ENCODE measurements at places on chromosomes 5 and 9.
A peak's percentile ranks its signal among the peaks of the same experiment; 100 is the strongest.

DNA sequence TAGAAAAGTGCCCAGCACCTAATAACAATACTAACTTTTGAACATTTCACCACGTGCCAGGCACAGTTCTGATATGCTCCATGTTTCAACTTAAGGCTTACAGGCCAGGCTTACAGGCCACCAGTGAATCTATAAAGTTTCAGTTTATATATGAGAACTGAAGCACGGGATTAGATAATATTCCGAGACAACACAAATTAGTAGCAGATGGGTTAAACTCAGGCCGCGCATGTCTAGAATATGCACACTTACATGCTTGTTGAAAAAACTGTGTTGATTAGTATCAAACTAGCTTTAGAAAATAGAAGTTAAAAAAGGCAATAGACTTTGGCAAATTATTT, 587.9 kb downstream of the MTRR start:
- DNase-seq = no peak

DNA sequence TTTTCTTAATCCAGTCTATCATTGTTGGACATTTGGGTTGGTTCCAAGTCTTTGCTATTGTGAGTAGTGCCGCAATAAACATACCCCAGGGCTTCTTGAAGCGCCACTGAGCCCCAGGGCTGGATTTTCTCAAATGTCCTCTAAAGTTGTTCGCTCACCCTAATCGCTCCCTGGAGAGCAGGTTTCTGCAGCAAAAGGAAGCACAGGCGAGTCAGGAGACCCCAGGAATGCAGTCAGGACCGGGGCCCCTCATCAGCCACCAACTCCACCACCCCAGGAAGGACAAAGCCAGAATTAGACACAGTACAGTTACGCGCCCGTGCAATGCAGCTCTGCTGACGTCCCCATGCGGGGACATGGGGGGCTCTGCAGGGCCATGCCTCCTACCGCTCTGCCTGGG, 15.7 kb upstream of the OBP2B start:
- DNase-seq = no peak

- no peak for DNase-seq
These were observed 592.4 kb downstream of the KIF4B start for GRCh38 chr5:155605920-155606319.

- no peak for DNase-seq
These were observed 37.4 kb downstream of the MEGF9 start for GRCh38 chr9:120676767-120677402.

GRCh38 chr9:15142878-15143534, 164.0 kb downstream of the TTC39B start:
- DNase-seq = peak; percentile 59

- no peak for DNase-seq
These were observed 404.1 kb downstream of the PTPRD start for GRCh38 chr9:10208691-10209069.

DNA sequence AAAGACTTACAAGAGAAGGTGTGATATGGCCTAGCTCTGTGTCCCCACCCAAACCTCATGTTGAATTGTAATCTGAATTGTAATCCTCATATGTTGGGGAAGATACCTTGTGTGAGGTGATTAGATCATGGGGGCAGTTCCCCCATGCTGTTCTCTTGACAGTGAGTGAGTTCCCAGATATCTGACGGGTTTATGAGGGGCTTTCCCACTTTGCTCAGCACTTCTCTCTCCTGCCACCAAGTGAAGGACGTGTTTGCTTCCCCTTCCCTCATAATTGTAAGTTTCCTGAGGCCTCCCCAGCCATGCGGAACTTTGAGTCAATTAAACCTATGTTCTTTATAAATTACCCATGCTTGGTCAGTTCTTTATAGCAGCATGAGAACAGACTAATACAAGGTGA, 49.0 kb downstream of the CDO1 start:
- no peak for DNase-seq

DNA sequence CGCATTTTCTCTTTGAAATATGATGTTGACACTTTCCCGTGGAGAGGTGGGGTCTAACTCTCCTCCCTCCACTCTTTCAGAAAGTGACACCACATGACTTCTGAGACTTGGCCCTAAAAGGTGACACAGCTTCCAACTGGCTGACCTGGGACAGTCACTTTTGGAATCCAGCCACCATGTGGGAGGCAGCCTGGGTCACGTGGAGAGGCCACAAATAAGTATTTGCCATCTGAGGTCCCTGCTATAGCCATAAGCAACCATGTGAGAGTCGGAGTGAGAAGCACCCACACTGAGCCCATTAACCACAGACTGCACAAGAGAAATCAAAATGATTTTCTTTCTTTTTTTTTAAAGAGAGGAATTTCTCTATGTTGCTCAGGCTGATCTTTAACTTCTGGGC, 4.1 kb upstream of the PHYKPL start:
- no peak for DNase-seq

GRCh38 chr5:154743812-154744211, 11.4 kb upstream of the LARP1 start:
- no peak for DNase-seq

DNA sequence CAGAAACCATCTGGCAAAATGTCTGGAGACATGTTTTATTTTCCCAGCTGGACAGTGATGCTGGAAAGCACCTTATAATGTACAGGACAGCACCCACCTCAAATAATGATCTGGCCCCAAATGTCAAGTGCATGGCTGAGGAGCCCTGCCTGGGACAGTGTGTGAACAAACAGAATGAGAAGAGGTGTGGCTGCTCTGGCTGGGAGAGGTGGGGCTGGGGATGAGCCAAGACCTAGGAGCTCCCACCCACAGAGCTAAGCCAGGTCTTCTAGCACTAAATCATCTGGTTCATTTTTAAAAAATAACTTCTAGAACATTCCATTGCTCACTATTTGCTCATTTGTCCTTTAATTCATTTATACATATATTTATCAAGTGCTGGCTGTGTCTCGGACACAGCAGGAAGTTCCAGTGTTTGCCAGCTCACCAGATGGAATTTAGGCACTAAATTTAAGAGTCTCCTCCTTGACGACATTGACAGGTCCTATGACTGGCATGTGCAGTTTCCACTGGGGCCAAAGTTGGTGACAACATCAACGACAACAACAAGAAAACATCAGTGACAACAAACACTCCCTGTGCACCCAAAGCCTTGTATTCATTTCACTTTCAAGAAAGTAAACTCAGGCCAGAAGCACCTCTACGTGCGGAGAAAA, 59.1 kb downstream of the GTF3C4 start:
- no peak for DNase-seq

- DNase-seq = no peak
These were observed 62.8 kb downstream of the SV2C start for GRCh38 chr5:76145945-76146344.

DNA sequence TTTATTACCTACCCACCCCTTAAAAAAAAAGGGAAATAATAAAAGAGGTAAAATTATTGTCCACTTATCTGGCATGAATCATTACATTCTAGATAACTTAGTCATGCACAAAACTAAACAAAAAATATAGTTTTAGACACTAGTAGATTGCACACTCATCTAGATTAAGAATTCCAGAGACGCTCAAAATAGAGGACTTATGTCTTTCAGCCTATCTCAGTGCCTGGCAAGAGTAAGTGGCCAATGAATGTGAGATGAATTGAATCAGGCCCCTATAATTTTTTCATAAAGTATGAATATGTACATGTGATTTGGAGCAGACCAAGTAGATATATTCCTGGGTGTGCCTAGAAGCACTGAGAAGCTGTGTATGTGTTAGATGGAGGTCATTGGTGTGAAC, 2.0 kb upstream of the RXFP3 start:
- peak; percentile 41 for DNase-seq

- peak; percentile 86 for DNase-seq
These were observed at the start of gene NKD2 for GRCh38 chr5:1008451-1009358. TSS of gene NKD2 (plus strand) at chr5:1008802. CDS start at chr5:1009058, 256 bp downstream.

DNA sequence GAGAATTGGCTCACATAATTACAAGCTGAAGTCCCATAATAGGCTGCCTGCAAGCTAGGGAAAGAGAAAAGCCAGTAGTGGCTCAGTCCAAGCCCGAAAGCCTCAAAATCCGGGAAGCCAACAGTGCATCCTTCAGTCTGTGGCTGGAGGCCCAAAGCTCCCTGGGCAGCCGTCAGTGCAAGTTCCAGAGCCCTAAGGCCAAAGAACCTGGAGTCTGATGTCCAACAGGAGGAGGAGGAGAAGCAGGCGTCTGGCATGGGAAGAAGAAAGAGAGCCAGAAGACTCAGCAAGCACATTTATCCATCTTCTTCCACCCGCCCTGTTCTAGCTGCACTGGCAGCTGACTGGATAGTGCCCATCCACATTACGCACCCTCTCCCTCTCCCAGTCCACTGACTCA, 213.4 kb downstream of the GAS1 start:
- DNase-seq = no peak

DNA sequence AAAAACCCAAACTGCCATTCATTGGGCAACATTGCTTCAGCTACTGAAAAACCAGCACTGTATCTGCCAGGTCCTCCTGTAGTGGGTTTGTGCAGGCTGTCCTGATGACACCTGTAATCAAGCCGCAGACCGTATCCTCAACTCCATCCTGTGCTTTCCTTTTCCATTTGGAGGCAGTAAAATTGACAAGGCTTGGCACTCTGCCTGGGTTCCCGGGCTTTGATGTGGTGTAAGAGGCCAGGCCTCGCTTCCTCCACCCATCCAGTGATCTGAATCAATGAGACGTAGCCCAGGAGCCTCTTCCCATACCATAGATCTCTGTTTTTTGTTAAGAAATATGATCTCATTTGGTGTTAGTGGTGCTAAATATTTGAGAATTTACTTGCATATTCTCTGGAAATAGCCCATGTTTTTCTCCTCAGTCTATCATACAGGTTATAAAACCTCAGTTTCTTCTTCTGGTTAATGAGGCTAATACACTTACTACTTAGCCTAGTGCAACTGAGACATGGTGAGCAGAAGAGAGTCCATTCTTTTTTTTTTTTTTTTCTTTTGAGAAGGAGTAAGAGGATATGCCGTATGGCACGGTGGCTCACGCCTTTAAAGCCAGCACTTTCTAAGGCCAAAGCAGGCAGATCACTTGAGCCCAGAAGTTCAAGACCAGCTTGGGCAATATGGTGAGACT, 34.8 kb downstream of the LSM11 start:
- DNase-seq = no peak

- DNase-seq = no peak
These were observed 563.9 kb downstream of the HTR1A start for GRCh38 chr5:63398346-63398745.

GRCh38 chr5:104628911-104629310, 1066.3 kb upstream of the NUDT12 start:
- no peak for DNase-seq

GRCh38 chr5:115086473-115086872, 83.2 kb downstream of the TRIM36 start:
- DNase-seq = no peak

DNA sequence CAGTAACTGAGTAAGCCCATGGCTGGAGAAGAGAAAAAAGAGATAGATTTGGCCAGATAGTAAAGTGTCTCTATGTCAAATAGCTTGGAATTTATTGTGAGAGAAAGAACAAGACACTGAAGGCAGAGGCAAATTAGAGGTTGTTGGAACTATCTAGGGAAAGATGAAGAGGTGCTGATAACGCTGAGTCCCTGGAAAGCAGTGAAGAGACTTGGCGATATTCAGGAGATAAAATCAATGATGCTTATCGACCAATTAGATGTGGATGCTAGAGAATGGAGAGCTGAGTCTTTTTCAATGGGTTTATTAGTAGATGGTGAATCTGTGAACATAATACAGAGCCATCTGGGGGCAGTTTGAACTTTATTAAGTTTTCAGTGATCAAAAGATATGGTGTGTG, 48.6 kb upstream of the GABRA1 start:
- no peak for DNase-seq

DNA sequence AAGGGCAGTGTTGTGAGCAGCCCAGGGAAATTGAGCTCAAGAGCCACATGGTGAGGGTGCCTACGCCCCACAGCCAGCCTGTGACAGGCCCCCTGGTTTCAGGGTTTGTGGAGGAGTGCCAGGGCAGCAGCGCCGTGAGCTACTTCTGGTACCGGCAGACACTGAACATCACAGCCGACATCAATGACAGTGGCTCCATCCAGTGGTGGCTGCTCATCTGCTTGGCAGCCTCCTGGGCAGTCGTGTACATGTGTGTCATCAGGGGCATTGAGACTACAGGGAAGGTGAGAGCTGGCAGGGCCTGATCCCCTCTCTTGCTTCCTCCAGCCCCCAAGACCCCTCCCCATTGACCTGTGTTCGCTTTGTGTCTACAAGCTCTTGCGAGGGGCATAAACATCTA, 10.2 kb downstream of the SLC6A18 start:
- DNase-seq = no peak

DNA sequence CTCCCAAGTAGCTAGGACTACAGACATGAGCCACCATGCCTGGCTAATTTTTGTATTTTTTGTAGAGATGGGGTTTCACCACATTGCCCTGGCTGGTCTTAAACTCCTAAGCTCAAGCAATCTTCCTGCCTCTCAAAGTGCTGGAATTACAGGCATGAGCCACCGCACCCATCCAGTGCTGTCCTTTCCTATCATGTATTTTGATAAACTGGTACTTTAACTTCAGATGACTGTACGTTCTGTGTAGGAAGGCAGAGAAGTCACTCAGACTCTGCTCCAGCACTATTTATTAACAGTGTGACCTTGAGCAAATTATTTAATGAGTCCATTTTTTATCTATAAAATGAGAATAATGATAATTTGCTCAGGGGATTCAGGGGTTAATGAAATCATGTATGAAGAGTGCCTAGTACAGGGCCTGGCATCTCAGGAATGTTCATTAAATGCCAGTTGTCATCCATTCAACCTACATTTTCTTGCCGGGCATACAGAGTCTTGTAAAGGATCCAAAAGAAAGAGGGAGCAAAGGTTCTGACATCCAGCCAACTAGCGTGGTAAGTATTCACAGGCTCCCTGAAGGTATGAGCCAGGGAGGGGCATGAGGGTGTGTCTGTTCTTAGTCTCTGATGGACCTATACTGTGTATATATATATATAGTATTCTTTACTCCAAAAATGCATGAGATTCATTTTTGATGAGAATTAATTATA, 201.9 kb downstream of the PBX3 start:
- no peak for DNase-seq

- no peak for DNase-seq
These were observed 81.5 kb downstream of the NRG2 start for GRCh38 chr5:139961435-139962157.

- DNase-seq = no peak
These were observed 48.1 kb downstream of the TEK start for GRCh38 chr9:27157097-27157496.

All from AG08396 (cell line).